T1000 (cell line): ENCODE measurements at places on chromosomes 4 and X.

DNA sequence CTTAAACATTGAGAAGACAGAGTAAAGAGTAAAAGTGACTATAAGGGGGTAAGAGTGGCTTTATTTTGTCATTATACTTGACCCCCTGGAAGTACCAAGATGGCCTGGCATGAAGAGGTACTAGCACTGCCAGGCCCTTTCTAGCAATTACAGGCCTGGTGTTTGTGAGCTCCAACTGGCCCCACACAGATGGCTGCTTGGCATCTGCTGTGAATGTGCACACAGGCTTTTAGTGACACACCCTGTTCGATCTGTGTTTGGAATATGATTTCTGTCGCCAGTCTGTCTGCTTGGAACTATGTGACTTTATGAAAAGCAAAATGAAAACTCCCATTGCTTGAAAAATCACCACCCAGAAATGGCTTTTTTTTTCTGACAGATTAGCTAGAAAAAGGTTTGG is 123.3 kb downstream of the CLCN4 start:
- no peak for DNase-seq

GRCh38 chr4:156968479-156968984 is 3.1 kb downstream of the PDGFC start:
- DNase-seq: peak; percentile 20

DNA sequence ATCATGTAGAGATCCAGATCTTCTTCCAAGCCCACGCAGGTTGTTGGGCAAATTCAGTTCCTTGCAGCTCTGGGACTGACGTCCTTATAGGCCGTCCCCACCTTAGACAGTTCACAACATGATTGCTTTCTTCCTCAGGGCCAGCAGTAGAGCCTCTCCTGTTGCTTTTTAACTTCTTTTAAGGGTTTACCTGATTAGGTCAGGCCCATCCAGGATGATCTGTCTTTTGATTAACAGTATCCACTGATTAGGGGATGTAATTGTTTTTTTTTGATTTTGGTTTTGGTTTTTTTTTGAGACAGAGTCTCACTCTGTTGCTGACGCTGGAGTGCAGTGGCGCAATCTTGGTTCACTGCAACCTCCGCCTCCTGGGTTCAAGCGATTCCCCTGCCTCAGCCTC is 109.1 kb upstream of the BMPR1B start:
- no peak for DNase-seq

DNA sequence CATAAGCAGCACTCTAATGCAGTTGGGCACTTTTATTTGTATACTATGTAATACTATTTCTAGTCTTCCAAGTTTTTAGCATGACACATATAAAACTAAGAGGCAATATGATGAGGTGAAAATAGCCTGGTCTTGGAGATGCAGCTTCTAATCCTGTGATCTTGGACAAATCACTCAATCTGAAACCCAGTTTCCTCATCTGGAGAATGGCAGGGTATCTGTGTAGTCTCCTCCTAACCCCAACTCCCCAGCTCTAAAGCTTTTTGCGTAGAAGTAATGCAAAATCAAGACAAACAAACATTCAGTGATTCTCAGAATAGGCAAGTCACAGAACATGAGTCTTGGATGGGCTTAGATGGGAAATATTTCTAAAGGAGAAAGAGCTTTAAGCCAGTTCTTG is 36.7 kb upstream of the IL21 start:
- no peak for DNase-seq

- no peak for DNase-seq
These were observed 125.0 kb downstream of the SPCS3 start for GRCh38 chr4:176444741-176445140.

- no peak for DNase-seq
These were observed 314.6 kb upstream of the GATB start for GRCh38 chr4:152075253-152075928.

- DNase-seq: no peak
These were observed 51.5 kb downstream of the SLC9A7 start for GRCh38 chrX:46707274-46707965.

- DNase-seq: no peak
These were observed 69.4 kb upstream of the PRDM5 start for GRCh38 chr4:120991885-120992284.

DNA sequence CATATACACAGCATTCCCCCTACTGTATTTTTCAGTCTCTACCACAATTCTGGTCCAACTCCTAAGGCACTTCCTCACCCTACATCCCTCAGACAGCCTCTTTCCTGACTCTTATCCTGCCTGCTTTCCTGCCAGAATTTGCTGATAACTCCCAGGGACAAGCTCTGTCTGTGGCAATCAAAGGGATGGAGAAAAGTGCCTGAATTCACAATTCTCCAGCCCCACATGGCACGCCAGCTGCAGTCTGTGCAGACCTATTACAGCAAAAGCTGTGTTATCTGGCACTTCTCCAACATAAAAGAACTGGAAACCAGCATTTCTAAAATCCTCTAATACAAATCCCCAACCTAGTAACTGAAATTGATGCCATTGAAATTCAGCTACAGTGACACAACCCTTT is 404.8 kb downstream of the KLHL13 start:
- no peak for DNase-seq

DNA sequence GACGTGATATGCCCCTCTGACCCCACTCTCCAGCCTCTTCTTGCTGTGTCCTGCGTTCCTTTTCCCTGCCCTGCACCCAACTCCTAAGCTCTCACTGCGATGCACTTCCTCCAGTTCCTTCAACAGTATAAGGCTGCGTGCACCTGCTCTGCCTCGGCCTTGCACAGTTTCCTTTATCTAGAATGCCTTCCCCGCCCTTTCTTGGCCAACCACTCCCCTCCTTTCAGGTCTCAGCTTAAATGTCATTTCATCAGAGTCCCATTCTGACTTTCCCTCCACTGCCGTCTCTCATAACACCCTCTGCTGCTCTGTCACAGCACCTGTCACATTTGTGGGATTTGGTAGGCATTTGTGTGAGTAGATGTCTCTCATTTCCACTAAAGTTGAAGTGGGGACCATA is 58.4 kb upstream of the NEIL3 start:
- DNase-seq: no peak

DNA sequence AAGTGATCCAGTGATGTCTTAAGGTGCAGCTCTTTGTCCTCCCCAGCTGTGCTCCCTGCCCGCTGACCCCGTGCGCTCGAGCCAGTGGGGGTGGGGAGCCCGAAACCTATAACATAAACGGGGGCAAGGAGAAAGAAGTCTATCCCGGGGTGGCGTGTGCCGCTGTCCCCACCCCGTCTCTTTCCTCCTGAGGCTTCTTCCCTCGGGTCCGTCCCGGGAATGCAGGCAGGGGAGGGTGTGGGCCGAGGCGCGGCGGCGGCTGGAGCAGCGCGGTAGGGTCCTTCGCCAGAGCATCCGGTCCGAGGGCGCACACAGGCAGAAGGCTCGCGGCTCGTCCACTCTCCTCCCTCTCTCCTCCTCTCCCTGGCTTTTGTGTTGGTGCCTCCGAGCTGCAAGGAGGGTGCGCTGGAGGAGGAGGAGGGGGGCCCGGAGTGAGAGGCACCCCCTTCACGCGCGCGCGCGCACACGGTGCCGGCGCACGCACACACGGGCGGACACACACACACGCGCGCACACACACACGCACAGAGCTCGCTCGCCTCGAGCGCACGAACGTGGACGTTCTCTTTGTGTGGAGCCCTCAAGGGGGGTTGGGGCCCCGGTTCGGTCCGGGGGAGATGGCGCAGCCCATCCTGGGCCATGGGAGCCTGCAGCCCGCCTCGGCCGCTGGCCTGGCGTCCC is at the start of gene RAB33A:
Gene RAB33A, plus strand, starts transcription at position 517 of the 681 bp plus-strand sequence. Its CDS starts 101 bp downstream, at position 618.
- DNase-seq: no peak
